D721Med (cell line): ENCODE measurements at places on chromosomes 11 and 22.

GRCh38 chr11:32311346-32312065 lies 123.8 kb downstream of the WT1 start:
- DNase-seq, result no peak

DNA sequence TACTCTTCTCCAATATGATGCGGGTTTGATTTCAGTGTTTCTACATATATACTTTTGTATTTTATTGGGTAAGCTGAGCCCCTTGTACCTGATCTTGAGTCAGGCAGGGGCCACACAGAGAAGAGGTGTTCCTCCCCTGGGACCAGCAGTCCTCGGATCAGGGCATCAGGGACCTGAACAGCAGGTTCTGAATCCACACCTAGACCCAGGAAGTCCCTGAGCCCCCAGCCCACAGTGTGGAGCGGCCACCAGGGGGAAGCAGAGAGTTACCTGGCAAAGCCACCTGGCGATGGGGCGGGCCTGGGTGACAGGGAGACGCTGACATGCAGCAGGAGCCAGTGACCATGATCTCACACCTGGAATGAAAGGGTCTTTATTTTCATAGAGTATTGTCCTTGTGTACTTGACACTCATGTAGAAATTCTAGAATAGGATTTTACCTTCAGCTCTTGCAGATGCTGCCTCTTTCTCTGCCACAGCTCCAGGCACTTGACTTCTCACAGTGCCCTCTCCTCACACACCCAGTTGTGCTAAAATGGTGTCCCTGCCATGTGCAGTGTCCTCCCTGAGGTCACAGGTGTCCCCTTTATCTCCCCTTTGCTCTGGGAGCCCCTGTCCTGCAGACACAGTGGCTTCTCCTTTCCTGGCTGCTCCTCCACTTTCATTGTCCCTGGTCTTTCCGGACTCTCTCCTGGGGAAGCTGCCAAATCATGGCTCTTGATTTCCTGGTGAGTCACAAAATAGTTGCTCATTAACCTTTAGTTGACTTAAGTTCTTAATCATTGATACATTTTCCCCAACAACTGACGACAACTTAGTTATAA lies 48.5 kb downstream of the GGTLC2 start:
- DNase-seq, result no peak

DNA sequence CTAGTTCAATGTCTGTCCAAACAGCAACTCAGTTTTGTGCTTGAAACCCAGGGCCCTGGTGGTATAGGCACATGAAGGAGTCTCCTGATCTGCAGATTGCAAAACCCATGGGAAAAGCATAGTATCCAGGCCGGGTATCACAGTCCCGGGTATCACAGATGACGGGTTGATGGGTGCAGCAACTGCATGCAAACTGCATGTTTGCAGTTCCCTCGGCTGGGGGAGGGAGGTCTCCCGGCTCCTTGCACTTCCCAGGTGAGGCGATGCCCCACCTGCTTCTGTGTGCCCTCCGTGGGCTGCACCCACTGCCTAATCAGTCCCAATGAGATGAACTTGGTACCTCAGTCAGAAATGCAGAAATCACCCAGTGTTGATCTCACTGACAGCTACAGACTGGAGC lies 53.9 kb downstream of the KCNQ1 start:
- DNase-seq, result no peak

DNA sequence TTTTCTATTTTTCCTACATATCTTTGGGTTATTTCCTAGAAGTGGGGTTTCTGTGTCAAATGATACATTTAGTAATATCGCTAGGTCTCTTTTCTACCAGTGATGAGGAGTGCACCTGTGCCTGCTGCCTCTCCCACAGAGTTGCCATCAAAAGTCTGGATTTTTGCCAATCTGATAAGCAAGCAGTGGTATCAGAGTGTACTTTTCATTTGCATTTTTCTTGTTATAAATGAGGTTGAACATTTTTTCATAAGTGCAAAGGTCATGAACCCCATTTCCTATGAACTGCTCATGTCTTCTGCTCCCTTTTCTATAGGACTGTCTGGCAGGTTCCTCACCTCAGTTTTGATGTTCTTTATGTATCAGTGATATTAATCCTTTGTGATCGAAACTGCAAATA lies 1.7 kb downstream of the TRPM5 start:
- DNase-seq, result no peak

- no peak for DNase-seq
These were observed 12.0 kb downstream of the STX3 start for GRCh38 chr11:59767225-59767611.
